ENCODE measurements at places on chromosomes 3 and 15. TPM values are rescaled to one million over a fixed set of nuclear protein-coding genes. Genes with fewer than 3 reads are reported as not detected.

Gene PLOD2
- total RNA-seq = 0.10 TPM

GRCh38 chr3:16309558-16309957 is 44.5 kb downstream of the OXNAD1 start:
- DNase-seq = peak; percentile 73
- peak overlapping the region; percentile 92 for H3K27ac ChIP-seq
- H3K4me1 ChIP-seq = peaks cover 90% of the 10 kb centered on the region
- H3K4me3 ChIP-seq = peak overlapping the region; percentile 70

Gene IQCF5
- not detected for total RNA-seq

Gene LRRC49
- total RNA-seq = not detected

Gene FANCD2OS
- total RNA-seq = not detected

DNA sequence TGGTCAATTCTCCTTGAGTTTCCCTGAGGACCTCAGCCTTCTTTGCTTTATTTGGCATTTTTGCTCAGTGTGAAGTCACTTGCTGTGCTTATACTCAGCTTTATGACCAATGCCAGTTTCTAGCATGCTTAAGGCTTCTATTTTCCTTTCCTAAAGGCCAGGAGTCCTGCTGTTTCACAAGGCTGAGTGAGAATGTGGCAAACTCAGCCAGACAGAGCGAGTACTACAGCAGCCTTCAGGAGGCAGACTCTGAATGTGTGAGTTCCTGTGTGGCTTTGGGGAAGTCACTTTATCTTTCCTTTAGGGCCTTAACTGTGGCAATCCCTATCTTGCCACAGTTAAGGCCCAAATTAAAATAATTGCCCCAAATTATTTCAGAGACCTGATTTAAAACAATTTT is 213.2 kb upstream of the MRPL3 start:
- H3K4me1 ChIP-seq = peaks cover 4% of the 10 kb centered on the region
- H3K36me3 ChIP-seq = no peaks in the 10 kb centered on the region
- H3K27me3 ChIP-seq = no peaks in the 10 kb centered on the region

DNA sequence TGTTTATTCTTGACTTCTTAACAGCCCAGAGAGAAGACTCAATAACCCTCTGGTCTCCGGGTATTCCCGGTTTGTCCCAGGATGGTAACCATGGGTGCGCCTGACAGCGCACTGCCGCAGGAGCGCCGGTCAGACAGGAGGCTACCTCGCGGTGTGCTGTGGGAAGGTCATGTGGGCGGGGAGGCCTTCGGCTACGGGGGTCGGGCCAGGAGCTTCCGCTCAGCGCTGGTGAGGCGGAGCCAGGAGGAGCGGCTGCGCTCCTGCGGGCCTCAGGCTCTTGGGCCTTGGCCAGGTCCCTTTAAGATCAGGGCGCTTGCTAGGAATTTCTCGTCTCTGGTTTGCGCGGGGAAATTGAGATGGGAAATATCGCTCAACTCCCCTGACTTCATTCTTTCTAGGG is 182.3 kb upstream of the NDN start:
- H3K27ac ChIP-seq = no peak overlapping the region
- H3K27me3 ChIP-seq = no peaks in the 10 kb centered on the region
- no peak overlapping the region for H3K4me3 ChIP-seq
- no peak for DNase-seq

DNA sequence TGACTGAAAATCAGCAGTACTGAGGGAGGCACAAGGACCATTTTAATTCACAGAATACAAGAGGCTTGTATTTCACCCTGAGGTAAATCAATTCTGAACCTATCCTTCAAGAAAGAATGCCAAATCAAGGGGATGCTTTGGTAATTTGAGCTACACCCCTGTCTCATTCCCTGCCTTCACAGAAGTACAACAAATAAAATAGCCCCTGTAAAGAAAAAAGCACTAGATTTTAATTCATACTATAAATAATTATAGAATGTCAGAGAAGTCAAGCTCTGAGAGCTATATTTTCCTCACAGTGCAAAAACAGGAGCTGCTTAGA is 249.0 kb downstream of the ISL2 start:
- no peak overlapping the region for H3K4me3 ChIP-seq
- no peak for DNase-seq
- no peaks in the 10 kb centered on the region for H3K27me3 ChIP-seq
- H3K27ac ChIP-seq = no peak overlapping the region
- H3K36me3 ChIP-seq = peaks cover 11% of the 10 kb centered on the region

- H3K4me3 ChIP-seq = no peak overlapping the region
- H3K4me1 ChIP-seq = no peaks in the 10 kb centered on the region
- no peak overlapping the region for H3K27ac ChIP-seq
- no peak for DNase-seq
- H3K27me3 ChIP-seq = peaks cover 15% of the 10 kb centered on the region
Observed at GRCh38 chr15:57463360-57463759, 87.1 kb downstream of the CGNL1 start.

DNA sequence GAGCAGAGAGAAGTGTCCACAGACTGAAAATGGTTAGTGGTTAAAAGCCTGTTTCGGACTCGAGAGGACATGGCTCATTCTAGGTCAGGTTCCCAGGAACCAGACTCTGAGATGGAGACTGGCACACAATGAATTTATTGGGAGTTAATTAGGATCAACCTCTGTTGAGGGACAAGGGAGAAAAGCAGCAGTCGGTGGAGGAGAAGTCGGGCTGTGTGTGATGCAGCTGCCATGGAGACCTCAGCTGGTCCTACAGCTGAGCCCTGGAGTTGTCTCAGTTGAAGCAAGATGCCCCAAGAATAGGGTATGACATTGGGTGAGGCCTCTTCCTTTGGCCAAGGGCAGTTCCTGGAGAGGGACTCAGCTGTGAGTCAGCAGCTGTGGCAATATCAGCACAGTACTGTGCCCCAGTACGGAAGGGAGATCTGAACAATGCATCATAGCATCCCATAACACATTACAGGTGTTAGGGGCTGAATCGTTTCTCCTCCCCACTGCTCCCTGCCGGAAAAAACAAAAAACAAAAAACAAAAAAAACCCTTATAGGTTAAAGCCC is 105.4 kb downstream of the ABHD5 start:
- H3K4me1 ChIP-seq = no peaks in the 10 kb centered on the region
- peaks cover 7% of the 10 kb centered on the region for H3K27me3 ChIP-seq
- no peak overlapping the region for H3K4me3 ChIP-seq
- H3K36me3 ChIP-seq = no peaks in the 10 kb centered on the region
- H3K27ac ChIP-seq = no peak overlapping the region
- no peak for DNase-seq

DNA sequence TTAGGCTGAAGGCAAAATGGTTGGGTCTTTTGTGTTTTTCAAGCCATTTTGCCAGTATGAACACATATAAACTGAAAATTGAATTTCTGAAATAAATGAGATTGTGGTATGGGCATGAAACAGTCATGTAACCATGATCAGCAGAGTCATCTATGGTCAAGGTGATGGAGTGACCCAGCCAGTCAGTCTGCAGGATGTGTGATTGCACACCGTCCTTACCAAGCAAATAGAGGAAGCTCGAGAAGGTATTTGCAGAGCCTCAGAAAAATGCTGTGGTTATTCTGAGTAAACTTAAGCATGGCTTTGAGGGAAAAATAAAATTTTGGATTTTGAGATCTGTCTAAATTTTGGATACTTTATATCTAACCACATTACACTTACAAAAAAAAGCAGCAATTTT is 95.9 kb upstream of the RNF7 start:
- DNase-seq = no peak
- H3K4me3 ChIP-seq = no peak overlapping the region
- no peak overlapping the region for H3K27ac ChIP-seq
- no peaks in the 10 kb centered on the region for H3K36me3 ChIP-seq

GRCh38 chr3:127093312-127093711 is 99.6 kb upstream of the PRR23E start:
- H3K27me3 ChIP-seq = no peaks in the 10 kb centered on the region
- DNase-seq = no peak
- no peaks in the 10 kb centered on the region for H3K36me3 ChIP-seq
- H3K27ac ChIP-seq = no peak overlapping the region
- no peaks in the 10 kb centered on the region for H3K4me1 ChIP-seq

Gene SUSD5
- not detected for total RNA-seq

DNA sequence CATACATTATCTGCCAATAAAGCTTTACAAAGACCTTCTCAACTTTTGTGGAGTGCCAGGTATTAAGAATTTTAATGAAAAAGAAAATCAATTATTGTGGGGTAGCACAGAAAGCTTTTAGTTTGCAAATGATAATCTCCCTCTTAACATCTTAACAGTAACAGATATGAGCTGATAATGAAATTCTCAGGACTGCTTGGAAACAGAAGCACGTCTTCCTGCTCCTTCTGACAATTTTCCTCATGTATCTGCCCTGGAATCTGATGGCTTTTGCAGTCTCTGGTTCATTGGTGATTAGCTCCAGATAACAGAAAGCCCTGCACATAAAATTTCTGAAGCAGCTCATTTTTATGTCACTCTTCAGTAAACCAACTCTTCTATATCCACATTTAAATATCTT is 432.4 kb upstream of the PDZRN3 start:
- no peaks in the 10 kb centered on the region for H3K4me1 ChIP-seq
- no peaks in the 10 kb centered on the region for H3K36me3 ChIP-seq
- DNase-seq = no peak
- H3K27ac ChIP-seq = no peak overlapping the region
- H3K27me3 ChIP-seq = no peaks in the 10 kb centered on the region

- no peak overlapping the region for H3K4me3 ChIP-seq
- no peak for DNase-seq
- H3K4me1 ChIP-seq = peaks cover 5% of the 10 kb centered on the region
- H3K36me3 ChIP-seq = no peaks in the 10 kb centered on the region
- no peak overlapping the region for H3K27ac ChIP-seq
Observed at GRCh38 chr15:89666184-89666857, 11.1 kb upstream of the KIF7 start.

Gene CD276
- 0.37 TPM for total RNA-seq

GRCh38 chr3:156479604-156480003 is 75.3 kb downstream of the SSR3 start:
- peaks cover 24% of the 10 kb centered on the region for H3K27me3 ChIP-seq
- no peak overlapping the region for H3K4me3 ChIP-seq
- no peak for DNase-seq
- peaks cover 32% of the 10 kb centered on the region for H3K4me1 ChIP-seq

Gene ACP3
- not detected for total RNA-seq

GRCh38 chr3:72155391-72156064 is 370.6 kb upstream of the PROK2 start:
- no peaks in the 10 kb centered on the region for H3K4me1 ChIP-seq
- no peak for DNase-seq
- no peak overlapping the region for H3K4me3 ChIP-seq
- no peaks in the 10 kb centered on the region for H3K27me3 ChIP-seq
- no peaks in the 10 kb centered on the region for H3K36me3 ChIP-seq
- no peak overlapping the region for H3K27ac ChIP-seq

DNA sequence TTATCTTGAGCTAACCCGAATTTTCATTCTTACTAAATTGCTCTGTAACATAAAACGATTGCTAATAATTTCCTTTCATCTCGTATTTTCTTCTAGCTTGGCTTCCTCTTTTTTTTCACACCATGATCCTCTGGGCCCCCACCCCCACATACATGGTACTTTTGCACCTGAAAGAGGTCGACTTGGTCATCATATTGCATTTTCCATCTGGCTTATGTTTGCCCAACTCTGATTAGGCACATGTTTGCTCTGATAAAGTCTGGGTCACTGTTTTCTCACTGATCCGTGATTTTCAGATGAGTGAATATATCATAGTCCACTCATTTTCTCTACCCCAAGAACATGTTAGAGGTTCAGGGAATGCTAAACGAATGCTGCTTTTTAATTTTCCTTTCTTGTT is 49.5 kb downstream of the ARRDC4 start:
- no peaks in the 10 kb centered on the region for H3K36me3 ChIP-seq
- no peak for DNase-seq
- no peak overlapping the region for H3K27ac ChIP-seq
- no peak overlapping the region for H3K4me3 ChIP-seq

- no peaks in the 10 kb centered on the region for H3K4me1 ChIP-seq
- H3K36me3 ChIP-seq = no peaks in the 10 kb centered on the region
- H3K4me3 ChIP-seq = no peak overlapping the region
- no peak for DNase-seq
Observed at GRCh38 chr3:145533696-145534095, 627.3 kb downstream of the PLOD2 start.

DNA sequence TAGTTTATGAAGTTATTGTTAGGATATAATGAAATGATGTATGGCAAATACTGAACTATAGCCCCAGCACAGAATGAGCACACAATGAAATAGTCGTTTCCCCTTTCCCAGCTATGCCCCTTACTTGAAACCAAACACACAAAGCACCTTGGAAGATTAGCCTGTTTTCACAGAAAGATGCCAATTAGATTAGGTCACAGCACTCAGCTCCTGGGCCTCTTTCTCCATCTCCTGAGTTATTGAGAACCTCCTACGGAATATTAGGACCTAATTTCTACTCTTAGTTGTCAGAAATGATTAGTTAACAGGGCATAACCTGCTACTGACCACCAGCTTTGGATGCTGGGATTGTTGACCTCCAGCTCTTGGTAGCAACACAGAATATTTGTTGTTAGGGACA is 269.4 kb upstream of the ROPN1 start:
- no peaks in the 10 kb centered on the region for H3K4me1 ChIP-seq
- H3K27me3 ChIP-seq = peaks cover 10% of the 10 kb centered on the region
- H3K4me3 ChIP-seq = no peak overlapping the region
- no peaks in the 10 kb centered on the region for H3K36me3 ChIP-seq

GRCh38 chr3:130260918-130261317 is 84.6 kb upstream of the COL6A5 start:
- DNase-seq = no peak
- H3K36me3 ChIP-seq = no peaks in the 10 kb centered on the region
- H3K4me3 ChIP-seq = no peak overlapping the region

Gene CGNL1
- total RNA-seq = not detected

Gene SLCO2A1
- total RNA-seq = not detected

Gene SPINK8
- total RNA-seq = not detected

- no peak for DNase-seq
- H3K4me3 ChIP-seq = no peak overlapping the region
- H3K36me3 ChIP-seq = peaks cover 54% of the 10 kb centered on the region
- no peak overlapping the region for H3K27ac ChIP-seq
- H3K4me1 ChIP-seq = peaks cover 71% of the 10 kb centered on the region
- H3K27me3 ChIP-seq = no peaks in the 10 kb centered on the region
Observed at GRCh38 chr3:32442766-32443165, 51.1 kb downstream of the CMTM7 start.

- H3K4me3 ChIP-seq = no peak overlapping the region
- H3K4me1 ChIP-seq = peaks cover 3% of the 10 kb centered on the region
- no peak overlapping the region for H3K27ac ChIP-seq
- DNase-seq = no peak
- no peaks in the 10 kb centered on the region for H3K36me3 ChIP-seq
- peaks cover 8% of the 10 kb centered on the region for H3K27me3 ChIP-seq
Observed at GRCh38 chr3:160477750-160478149, 28.2 kb upstream of the TRIM59 start.

Gene NOX5
- total RNA-seq = not detected

Gene CPA3
- not detected for total RNA-seq

Gene ZNF660
- total RNA-seq = 0.15 TPM

DNA sequence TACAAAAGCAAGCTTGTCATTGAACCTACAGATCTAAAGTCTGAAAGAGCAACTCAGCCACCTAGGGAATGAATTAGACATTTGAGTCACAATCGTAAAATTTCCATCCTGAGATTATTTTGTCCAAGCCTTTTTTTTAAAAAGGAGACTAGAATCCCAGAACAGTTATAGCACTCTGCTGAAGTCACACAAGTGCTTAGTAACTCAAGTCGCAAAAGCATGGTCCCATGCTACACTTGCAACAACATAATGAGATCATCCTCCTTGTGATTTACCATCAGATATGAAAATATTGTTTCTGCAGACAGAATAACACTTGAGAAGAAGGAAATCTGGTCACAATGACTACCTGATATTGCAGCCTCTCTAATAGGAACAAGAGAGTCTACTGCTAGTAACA is 106.7 kb downstream of the ZIC4 start:
- H3K27me3 ChIP-seq = no peaks in the 10 kb centered on the region
- no peaks in the 10 kb centered on the region for H3K4me1 ChIP-seq
- no peak overlapping the region for H3K27ac ChIP-seq
- H3K4me3 ChIP-seq = no peak overlapping the region
- no peaks in the 10 kb centered on the region for H3K36me3 ChIP-seq
- no peak for DNase-seq

All from activated CD4-positive, alpha-beta T cell treated with anti-CD3 and anti-CD28 coated beads, Interleukin-2, amount 10 ng/mL, durations not matched to agents 7 days and 5 days (primary cell).